Osteocyte (in vitro differentiated cells): ENCODE measurements at places on chromosomes 12 and 14.

DNA sequence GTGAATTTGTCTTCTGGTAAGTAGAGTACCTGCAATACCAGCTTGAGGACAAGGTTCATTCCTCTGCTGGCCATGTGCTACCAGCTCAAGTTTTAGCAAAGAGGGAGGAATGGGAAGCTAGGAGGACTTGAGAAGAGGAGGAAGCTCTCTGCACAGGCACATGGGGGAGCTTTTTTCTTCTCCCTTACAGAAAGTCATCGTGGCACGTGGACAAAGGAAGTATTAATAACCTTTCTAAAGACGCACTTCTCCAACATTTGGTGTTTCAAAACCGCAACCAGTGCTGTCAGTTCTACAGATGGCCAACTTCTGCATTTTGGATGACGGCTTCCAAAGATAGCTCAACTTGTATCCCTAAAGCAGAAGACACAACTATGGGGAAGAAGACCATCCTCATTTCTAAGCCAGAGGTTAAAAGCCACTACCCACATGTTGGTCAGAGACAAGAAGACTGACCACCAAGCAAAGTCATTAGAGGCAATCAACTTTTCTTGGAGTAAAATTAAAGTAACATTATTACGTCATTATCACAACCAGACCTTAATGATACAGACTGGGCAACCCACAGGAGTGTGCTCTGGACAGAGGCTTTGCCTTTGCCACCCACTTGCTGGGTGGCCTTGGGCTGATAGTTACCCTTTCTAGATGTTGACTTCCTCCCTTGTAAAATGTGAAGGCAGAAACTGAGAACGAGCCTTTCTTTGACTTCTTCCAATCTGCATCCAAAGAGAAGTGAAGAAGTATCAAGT, 12.3 kb upstream of the TMED10 start:
- DNase-seq, result no peak

GRCh38 chr12:122141911-122142725, 31.9 kb downstream of the IL31 start:
- DNase-seq, result no peak

- DNase-seq, result no peak
These were observed 69.9 kb downstream of the RPS29 start for GRCh38 chr14:49516286-49516685.

DNA sequence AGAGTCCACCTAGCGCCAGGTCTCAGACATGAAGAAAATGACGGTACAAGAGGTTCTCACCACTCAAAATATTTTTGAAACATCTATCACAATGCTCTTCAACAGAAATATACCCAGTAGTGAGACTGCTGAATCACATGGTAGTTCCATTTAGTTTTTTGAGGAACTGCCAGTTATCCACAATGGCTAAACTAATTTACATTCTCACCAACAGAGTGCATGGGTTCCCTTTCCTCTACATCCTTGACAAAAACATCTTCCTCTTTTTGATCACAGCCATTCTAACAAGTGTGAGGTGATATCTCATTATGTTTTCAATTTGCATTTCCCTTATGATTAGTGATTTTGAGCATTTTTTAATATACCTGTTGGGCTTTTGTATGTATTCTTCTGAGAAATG, 5.7 kb upstream of the GPR65 start:
- no peak for DNase-seq

GRCh38 chr12:86719381-86719780, 463.2 kb upstream of the MGAT4C start:
- no peak for DNase-seq

DNA sequence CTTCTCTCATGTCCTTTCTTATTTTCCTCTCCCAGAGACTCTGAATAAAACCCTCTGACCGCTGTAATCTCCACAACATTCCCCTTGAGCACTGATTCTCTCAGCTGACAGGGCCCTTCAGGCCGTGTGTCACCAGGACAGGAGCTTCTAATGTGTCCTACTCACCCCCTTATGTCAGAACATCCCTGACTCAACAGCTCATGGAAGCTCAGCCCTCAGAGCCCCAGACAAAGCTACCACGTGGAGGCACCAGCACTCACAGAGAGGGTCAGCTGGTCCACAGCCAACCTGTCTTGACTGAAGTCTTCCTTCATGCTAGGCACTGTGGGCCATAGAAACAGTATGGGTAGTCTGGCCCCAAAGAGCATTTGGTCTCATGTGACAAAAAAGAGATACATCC, 49.8 kb downstream of the SMUG1 start:
- no peak for DNase-seq

- DNase-seq, result no peak
These were observed 227.2 kb downstream of the DACT1 start for GRCh38 chr14:58864751-58865513.

DNA sequence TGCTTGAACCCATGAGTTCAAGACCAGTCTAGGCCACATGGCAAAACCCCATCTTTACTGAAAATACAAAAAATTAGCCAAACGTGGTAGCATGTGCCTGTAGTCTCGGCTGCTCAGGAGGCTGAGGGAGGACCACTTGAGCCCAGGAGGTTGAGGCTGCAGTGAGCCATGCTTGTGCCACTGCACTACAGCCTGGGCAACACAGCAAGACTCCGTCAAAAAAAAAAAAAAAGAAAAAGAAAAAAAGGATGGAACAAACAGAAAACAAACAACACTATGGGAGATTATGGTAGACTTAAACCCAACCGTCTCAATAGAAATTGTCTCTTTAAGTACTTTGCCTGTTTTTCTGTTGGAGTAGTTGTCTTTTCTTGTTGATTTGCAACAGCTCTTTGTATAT, 36.4 kb downstream of the PYM1 start:
- no peak for DNase-seq

DNA sequence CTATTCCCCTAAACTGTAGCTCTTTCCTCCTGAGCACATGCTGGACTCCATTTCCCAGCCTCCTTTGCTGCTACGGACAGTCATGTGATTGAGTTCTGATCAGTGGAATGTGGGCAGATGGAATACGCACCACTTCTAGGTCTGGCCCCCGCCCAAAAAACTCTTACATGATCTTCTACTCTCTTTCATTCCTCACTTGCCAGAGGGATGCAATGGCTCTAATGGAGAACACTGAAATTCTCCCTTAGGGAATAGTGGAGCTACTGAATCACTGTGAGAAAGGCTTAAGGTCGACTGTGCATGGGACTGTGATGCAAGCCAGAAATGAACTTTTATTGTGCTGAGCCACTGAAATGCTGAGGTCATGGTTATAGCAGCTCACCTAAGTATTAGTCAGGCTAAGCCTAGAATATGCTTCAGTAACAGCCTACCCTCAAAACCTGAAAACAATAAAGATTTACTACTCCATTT, 13.0 kb upstream of the TMED2 start:
- DNase-seq, result no peak

DNA sequence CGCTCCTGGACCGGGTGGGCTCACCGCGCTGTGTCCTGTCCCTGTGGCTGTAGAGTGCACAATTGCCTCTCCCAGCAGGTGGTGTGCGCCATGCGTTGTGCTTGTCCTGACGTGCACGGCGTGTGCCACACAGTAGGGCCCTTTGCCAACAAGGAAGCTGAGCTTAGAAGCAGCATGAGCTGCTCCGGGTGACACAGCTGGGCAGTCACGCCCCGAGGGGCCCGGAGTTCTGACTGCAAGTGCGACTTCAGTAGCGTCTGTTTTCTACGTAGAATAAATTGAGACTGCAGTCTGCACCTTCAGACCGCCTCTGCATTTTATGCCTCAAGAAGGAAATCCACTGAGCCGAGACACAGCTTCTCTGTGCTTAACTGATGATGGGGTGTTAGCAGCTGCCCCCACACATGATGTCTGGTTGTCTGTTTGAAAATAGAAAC, 81.6 kb downstream of the ADGRD1 start:
- DNase-seq, result no peak

- no peak for DNase-seq
These were observed 207.1 kb downstream of the PIK3C2G start for GRCh38 chr12:18468246-18469075.

GRCh38 chr14:55609681-55610080, 29.7 kb downstream of the KTN1 start:
- no peak for DNase-seq

DNA sequence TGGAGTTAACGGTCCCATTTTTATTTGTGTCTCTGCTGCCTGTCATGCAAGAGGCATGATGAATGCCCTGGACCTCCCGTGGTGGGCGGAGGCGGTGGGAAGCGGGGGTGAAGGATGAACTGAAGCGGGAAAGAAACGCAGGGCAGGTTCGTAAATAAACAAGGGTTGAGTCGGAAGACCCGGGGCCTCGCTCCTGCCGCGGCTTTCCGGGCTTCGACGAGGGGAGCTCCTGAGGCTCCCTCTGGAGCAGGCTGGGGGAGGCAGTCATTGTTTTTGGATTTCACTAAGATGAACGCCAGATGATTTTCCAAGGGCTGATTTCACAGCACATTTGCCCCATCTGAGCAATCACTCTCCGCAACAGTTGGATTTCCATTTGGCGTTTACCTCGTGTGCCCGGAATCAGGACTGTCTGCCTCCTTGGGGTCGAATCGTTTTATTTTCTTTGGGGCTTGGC, 130.2 kb downstream of the SLC38A6 start:
- no peak for DNase-seq

DNA sequence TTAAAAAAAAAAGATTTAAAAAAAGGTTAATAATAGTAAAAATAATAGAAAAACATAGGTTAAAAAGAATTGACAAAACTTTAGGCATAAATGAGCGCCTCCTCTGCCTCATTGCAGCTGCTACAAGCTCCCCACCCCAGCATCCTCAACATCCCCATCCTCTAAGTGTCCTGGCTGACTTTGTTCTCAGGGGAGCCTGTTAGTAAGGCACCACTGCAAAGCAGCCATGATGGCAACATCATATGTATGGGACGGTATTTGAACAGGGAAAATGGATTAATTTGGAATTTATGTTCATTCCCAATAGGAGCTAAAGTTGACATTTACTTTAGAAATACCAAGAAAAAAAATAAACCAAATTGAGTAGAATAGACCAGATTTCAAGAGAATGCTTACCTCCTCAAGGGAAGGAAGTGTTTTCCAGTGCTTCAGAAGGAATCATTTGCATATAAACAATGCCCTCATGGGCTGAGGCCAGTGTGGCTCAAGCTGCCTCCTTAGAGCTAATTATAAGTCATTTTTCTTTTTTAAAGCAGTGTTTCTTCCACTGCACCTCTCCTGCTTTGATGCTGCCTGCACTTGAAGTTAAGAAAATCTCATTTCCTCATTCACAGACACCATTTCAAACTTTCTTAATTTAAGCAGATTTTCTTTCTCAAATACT, 59.6 kb downstream of the DACT1 start:
- no peak for DNase-seq

GRCh38 chr12:65319688-65320200, 41.3 kb downstream of the MSRB3 start:
- no peak for DNase-seq
